ENCODE measurements at places on chromosomes 16 and 17.

GRCh38 chr16:11686713-11687380 lies 18.6 kb downstream of the SNN start:
- no peak for DNase-seq

GRCh38 chr17:70086516-70086915 lies 11.5 kb downstream of the KCNJ16 start:
- no peak for DNase-seq

- DNase-seq: no peak
These were observed 19.3 kb downstream of the CRISPLD2 start for GRCh38 chr16:84839054-84839453.

DNA sequence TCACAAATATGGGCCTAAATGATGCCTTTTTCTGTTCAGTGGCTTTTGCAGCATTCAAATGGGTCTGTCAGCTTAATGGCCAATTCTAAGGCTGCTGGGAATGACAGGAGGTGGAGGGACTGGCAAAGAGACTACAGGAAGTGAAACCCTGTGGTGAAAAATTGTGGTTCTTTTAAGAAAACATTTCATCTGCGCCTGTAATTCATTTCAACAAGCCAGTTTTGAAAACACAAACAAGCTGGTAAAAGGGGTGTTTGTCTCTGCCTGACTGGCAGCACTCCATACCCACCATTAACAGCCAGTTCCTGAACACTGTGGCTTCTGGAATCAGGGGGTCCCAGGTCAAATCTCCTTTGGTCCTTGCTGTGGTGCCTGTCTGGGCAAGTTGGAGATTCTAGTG lies 3.6 kb upstream of the KDM8 start:
- DNase-seq: no peak
